ENCODE measurements at places on chromosomes 3 and 15. TPM values are rescaled to one million over a fixed set of nuclear protein-coding genes. Genes with fewer than 3 reads are reported as not detected.

DNA sequence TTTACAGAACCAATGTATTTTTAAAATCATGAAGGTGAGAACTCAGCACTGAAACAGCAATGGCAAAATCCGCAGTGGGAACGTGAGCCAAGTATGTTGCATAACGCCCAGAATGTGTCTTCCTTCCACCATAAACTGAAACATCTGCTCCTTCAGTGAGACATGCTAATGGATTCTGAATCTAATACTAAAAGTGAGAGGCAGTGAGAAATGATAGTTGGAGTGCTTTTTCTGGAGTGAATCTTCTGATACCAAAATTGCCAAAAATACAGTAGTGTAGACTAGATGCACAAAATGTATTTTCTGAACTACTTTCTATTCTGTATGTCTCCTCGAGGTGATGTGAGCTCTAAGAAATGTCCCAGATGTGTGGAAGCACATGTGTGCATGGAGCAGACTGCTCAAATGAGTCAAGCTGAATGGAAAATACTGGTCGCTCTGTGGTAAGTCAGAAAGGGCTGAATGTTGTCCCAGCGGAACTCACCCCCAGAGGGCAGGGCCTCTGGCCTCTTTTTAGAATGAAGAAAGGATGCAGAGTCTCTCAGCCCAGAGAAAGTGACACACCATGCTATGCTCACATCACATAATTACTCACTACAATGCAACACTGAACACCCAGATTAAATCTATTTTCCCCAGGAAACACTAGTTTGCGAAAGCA lies 73.0 kb downstream of the ATP10A start:
- DNase-seq, result no peak

Gene CASR
- total RNA-seq, result not detected

GRCh38 chr15:73357999-73358665 lies 10.6 kb downstream of the HCN4 start:
- DNase-seq, result no peak

Gene SLC30A4
- total RNA-seq, result 4.6 TPM

- DNase-seq, result no peak
Observed at GRCh38 chr3:152039887-152040286, 166.4 kb downstream of the SUCNR1 start.

Gene HHATL
- not detected for total RNA-seq

Gene ITIH3
- total RNA-seq, result not detected

Gene SLC25A36
- 47.9 TPM for total RNA-seq

DNA sequence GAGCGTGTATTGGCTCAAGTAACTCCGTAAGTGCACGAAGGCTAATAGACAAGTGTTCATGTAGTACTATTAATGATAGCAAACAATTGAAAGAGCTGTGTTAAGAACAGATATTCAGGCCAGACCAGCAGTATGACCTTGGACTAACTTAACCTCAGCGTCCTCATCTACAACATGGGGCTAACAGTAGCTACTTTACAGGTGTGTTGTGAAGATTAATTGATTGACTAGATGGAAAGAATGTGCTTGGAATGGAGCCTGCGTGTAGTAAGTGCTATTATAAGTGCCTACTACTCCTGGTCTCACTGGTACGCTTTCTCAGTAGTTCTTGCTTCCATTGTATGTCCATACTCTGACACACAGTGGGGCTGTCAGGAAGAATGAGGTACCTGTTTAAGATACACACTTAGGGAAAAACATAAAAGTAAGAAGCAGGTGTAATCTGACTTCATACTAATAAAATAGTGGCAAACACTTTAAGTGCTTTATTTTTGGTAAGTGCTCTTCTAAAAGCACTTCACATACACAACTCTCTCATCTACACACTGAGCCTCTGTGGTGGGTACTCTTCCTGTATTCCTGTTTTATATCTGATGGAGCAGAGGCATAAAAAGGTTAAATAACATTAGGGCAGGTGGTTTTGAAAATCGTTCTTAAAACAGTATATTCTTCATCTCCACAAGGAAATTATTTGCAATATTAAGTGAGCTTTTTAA lies 24.3 kb upstream of the FBXL22 start:
- DNase-seq, result no peak

Gene SLC25A20
- total RNA-seq, result 11.6 TPM

Gene SOX14
- not detected for total RNA-seq

DNA sequence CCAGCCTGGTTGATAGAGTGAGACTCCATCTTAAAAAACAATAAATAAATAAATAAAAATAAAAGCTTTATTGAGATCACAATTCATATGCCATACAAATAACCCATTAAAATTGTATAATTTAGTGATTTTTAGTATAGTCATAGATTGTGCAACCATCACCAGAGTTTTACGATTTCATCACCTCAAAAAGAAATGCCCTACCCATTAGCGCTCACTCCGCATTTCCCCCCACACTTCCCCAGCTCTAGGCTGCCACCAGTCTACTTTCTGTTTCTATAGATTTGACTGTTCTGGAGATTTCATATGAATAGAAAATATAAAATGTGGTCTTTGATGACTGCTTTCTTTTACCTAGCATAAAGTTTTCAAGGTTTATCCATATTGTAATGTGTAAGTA lies 57.0 kb downstream of the ARHGEF26 start:
- no peak for DNase-seq

- no peak for DNase-seq
Observed at GRCh38 chr15:87207990-87208580, 1048.5 kb downstream of the NTRK3 start.

- DNase-seq, result no peak
Observed at GRCh38 chr3:194925614-194926013, 239.9 kb downstream of the FAM43A start.

- no peak for DNase-seq
Observed at GRCh38 chr3:64747679-64748078, 59.9 kb upstream of the ADAMTS9 start.

GRCh38 chr3:127019449-127019848 lies 36.5 kb downstream of the PLXNA1 start:
- no peak for DNase-seq

DNA sequence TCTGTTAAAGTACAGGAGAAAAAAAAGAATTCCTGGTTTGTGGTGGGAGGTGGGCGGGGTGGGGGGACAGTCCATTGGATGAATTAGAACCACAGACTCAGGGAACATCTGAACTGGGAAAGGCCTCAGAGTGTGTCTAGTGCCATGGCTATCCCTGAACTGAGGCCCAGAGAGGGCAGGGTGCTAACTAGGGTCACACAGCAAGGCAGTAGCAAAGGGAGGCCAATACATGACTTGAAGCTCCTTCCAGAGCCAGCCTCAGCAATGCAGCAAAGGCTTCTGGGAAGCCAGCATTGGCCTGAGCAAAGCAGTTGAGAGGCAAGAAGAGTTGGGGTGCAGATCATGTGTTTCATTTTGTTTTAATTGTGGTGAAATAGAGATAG lies 85.4 kb downstream of the SMAD6 start:
- DNase-seq, result no peak

Gene MYL3
- total RNA-seq, result not detected

Gene GOLGA6B
- not detected for total RNA-seq

All from NCI-H460 (cell line).